Aorta (tissue), 5 donors: ENCODE measurements at places on chromosomes 2 and 18.
A peak's percentile ranks its signal among the peaks of the same experiment; 100 is the strongest.

- peak; percentile 71 for DNase-seq
These were observed 7.7 kb upstream of the SP100 start for GRCh38 chr2:230408244-230408842.

GRCh38 chr2:195697681-195698220, 40.7 kb downstream of the SLC39A10 start:
- DNase-seq, result no peak

DNA sequence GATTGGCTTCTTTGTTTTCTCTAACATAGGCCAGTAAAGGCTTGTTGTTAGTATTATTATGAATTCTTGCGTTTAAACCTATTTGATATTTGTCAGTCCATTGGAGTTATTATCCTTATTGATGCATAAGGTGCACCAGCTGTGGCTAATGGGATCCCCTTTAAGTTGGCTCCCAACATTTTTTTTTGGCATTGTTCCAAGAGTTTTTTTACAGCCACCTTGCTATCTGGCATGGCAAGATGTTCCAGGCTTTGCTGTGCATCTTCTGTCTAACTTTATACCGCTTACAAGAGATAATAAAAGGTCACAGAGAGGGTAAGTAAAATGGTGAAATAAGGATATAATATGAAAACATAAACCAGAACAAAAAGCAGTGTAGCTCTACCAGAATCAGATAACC, 157.5 kb upstream of the TACR1 start:
- DNase-seq, result no peak

DNA sequence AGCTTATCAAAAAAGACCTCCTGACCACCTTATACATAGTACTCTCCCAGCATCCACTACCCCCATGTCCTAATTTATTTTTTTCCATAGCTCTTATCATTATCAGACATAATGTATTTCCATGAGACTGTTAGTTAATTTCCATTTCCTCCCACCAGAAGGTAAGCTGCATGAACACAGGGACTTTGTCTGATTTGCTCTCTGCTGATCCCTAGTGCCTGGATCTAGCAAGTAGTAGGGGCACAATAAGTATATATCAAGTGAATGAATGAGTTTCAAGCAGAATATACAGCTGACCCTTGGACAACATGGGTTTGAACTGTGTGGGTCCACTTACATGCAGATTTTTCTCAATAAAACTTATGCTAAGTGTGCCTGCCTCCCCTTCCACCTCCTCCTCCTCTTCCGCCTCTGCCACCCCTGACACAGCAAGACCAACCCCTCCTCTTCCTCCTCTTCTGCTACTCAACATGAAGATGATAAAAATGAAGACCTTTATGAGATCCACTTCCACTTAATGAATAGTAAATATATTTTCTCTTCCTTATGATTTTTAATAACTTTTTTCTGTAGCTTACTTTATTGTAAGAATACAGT, 53.8 kb downstream of the CTAGE1 start:
- no peak for DNase-seq

DNA sequence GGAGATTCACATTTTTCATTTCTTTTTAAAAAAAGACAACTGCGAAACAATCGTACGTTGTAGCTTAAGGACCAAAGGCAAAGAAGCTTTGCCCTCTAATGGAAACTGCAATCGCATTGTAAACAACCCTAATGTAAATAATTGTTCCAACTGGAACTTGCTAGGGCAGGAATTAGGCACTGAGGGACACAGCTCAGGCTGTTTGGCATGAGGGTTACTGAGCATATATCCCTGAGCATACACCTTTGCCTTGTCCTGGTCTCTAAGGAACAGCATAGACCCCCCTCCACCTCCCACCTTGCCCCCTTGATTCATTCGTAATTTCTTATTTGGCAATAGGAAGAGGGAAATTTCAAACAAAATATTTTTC, 396.4 kb downstream of the LNPK start:
- DNase-seq, result no peak

DNA sequence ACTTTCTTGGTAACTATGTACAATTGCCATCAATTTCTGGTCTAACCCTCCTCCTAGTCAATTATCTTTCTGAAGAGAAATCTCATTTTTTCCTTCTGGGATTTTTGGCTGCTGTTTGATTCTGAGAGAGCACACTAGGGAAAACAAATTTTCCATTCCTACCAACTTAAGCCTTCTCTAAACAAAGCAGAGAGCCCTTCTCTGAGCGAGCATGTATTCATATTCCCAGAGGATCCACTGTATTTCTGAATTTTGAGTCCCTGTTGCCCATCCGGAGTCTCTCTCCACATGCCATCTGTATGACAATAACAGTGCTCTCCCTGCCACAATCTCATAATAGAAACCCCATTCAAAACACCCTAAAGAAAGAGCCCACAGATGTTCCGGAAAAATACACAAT, 78.5 kb downstream of the MAIP1 start:
- DNase-seq, result no peak

- DNase-seq, result peak; percentile 82
These were observed at the start of gene FHOD3 for GRCh38 chr18:36297417-36298125. FHOD3 (plus strand) TSS chr18:36297713; CDS start chr18:36297836, 123 bp downstream.

- DNase-seq, result no peak
These were observed 22.9 kb downstream of the APCDD1 start for GRCh38 chr18:10477121-10477862.

DNA sequence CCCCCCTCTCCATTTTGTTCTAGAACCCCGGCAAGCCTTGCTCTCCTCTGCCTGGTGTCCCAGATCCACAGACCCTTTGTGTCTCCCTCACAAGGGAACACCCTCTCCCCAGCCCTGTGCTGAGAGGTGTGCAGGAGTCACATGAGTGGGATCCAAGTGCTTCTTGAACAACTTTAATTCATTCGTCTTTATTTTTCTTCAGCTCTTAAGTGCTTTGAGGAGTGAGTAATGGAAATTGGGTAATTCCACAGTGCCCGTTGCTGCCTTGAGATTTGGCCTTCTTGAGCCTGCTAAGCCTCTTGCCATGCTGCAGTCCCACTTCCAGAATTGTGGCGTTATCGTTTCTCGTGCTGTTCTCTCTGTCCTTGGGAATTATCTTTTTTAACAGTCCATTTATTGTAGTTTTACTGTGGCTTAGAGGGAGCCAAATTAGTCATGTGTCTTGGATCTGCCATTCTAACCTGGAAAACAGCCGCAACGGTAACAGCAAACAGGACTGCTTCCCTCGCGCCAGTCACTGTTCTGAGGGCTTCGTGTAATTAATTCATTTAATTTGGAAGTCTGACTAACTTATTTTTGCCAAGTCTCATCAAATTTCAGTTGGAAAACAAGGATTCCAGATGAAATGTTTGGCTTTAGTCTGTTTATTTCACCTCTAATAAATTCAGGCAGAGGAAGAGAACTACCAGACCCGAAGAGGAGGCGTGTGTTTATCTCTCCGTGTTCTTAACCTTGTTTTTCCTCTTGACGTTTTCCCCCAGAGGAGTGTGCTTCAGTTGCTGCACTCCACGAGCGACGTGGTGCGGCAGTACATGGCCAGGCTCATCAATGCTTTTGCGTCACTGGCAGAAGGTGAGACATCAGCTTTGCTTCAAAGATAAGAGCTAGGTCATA, 72.0 kb downstream of the ARMC9 start:
- DNase-seq, result no peak

DNA sequence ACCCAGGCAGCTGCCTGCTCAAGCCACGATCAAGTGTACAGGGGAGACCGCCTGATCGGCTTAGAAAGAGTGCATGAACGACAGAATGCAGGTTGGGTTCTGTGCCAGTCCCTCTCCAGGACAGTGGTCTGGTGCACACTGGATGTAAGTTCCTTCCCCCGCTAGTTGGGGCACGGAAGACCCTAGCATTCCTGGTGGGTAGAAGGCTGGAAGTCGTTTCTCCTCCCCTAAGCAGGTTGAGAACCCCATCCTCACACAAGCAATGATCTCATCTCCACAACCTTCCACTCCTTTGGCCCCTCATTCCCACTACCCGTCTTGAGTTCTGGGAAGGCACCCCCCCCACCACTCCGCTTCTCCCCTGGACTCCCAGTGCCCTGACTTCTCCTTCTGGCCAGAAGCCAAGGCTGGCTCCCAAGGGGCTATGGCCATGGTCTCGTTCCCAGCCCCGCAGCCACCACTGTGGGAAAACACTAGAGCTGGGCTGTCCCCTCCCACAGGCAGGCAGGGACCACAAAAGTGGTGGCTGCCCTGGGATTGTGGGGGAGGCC, 1.4 kb upstream of the ANKRD39 start:
- peak; percentile 76 for DNase-seq

DNA sequence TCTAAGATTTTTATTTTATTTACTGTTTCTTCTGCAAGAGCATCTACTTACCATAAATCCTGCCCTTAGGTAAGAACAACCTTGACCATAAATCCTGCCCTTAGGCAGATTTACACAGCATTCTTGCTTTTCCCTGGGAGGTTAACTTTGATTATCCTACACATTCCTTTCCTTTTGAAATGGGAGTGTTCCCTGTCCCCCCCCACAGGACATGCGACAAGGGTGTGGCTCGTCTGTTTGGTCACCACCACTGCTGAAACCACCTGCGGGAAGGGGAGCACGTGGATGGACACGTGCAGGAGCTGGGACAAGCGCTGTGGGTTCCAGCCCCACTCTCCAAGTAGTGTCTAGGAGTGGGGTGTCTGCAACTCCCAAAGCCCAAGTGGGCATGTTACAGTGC, 239.3 kb upstream of the SP5 start:
- DNase-seq, result no peak

DNA sequence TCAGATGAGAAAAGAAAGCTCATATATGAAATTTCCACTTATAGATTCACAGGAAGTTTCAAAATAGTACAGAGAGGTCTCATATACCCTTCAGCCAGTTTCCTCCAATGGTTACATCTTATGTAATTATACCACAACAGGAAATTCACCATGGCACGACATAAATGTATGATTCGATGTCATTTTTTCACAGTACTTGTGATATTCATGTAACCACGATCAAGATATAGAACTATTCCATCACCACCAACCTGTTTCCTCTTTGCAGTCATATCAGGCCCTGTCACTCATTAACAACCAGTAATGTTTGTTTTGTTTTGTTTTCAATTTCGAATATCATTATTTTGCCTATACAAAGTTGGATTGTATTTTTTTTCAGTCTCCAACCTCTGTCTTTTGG, 314.3 kb upstream of the POU3F3 start:
- no peak for DNase-seq

DNA sequence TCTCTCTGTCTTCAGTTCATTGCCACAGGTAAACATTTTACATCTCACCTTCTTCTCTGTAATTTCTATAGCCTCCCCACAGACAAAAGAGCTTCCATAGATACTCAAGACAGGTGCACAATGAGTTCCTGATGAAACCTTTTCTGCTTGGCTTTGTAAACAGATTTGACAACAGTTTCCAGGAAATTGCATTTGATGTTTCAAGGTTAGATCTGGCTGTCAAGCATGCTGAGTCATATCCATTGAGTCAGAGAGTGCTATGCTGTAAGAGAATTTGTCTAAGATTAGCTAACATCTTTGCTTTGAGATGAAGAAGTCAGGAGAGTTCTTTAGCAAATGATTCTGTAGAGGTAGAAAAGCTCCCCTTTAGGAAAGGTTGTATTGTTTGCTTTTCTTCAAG, 40.6 kb upstream of the MAP2 start:
- no peak for DNase-seq

DNA sequence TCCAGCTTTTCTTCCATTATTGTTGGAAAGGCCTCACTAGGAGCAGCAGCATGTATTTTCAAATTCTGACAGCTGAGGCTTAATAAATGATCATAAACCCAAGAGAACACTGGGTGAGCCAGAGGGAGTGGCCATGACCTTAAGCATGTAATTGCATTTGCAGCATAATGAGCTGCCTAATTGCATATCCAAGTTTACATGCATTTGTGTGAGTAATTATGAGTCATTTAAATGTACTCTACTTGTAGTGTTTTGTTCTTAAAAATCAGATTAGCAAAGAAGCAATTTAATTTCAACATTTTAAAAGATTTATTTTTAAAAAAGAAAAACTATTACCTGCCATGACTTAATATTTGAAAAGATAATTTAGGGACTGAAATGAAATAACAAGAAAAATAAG, 74.8 kb downstream of the NOL10 start:
- DNase-seq, result no peak

GRCh38 chr2:187003038-187003554, 154.1 kb upstream of the ZSWIM2 start:
- DNase-seq, result no peak

GRCh38 chr2:202610380-202610779, 24.4 kb upstream of the FAM117B start:
- DNase-seq, result no peak

- no peak for DNase-seq
These were observed 22.1 kb upstream of the EVA1A start for GRCh38 chr2:75582840-75583239.

GRCh38 chr18:47547539-47548202, 296.2 kb upstream of the SKOR2 start:
- DNase-seq, result no peak

DNA sequence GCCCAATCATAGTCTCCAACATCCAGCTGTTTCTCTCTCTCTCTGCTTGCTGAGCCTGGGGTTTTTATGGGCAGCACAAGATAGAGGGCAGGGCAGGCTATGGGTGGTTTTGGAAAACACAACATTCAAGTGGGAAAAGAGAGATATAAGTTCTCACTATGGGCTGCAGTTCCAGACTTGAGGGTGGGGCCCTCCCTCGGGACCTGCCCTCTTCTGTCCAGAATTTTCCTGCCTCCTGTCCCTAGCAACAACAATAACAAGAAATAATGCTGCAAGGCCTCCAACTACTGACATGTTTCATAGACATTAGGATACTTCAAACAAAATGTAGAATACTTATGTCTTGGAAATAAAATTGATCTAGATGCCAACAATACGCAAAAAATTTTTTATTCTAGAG, 107.8 kb downstream of the C18orf54 start:
- no peak for DNase-seq

DNA sequence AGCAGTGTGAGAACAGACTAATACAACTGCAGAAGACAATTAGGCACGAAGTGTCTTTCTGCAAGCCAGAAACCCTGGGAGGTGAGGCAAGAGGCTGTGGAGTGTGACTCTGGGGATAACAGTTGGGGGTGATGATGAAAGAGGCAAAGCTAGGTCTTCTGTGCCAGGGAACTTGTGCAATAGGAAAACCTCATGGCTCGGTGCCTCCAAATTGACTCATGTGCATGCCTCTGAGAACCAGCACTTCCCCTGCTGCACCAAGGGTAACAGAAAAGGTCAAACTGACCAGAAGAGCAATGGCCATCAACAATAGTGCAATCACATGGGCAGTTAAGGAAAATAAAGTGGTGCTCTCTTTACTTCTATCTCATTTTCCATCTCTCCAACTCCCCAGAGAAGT, 136.4 kb downstream of the SCG2 start:
- peak; percentile 90 for DNase-seq

GRCh38 chr2:82730811-82731210, 1728.3 kb downstream of the SUCLG1 start:
- DNase-seq, result no peak

DNA sequence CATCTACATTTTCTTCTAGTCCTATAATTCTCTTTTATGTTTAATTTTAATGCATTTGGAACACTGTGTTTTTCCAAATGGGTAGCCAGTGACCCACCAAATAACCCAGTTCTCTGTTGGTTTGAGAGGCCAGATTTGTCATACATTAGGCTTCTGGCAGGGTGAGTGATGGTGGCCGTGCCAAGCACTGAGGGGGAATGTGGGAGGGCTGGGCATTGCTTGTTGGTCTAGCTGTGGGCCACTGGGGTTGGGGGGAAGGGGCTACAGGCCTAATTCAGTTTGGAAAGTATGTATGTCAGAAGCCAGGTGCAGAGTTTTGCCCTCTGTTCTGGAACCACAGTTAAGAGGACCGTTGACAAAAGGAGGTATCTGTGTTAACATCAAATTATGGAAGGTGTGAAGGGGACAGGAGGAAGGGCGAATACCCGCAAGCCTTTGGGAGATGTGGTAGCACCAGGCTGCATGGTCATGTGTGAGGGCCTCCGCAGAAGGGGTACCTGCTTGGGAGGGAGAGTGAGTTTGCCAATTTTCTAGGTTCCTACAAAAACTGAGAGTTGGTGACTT, 38.1 kb upstream of the SCLY start:
- DNase-seq, result no peak
